ENCODE measurements at places on chromosomes 1 and 21. TPM values are rescaled to one million over a fixed set of nuclear protein-coding genes. Genes with fewer than 3 reads are reported as not detected.

The CD1B gene
- total RNA-seq = not detected

The PLA2G2C gene
- total RNA-seq = not detected

The OLFML2B gene
- total RNA-seq = 1.0 TPM

The SLC6A17 gene
- 4.1 TPM for total RNA-seq

The DYNLT5 gene
- not detected for total RNA-seq

The STPG1 gene
- 8.2 TPM for total RNA-seq

The CCDC30 gene
- total RNA-seq = 1.2 TPM

The C2CD4D gene
- not detected for total RNA-seq
